ENCODE measurements at places on chromosomes 3 and 15. TPM values are rescaled to one million over a fixed set of nuclear protein-coding genes. Genes with fewer than 3 reads are reported as not detected.
A peak's percentile ranks its signal among the peaks of the same experiment; 100 is the strongest.

DNA sequence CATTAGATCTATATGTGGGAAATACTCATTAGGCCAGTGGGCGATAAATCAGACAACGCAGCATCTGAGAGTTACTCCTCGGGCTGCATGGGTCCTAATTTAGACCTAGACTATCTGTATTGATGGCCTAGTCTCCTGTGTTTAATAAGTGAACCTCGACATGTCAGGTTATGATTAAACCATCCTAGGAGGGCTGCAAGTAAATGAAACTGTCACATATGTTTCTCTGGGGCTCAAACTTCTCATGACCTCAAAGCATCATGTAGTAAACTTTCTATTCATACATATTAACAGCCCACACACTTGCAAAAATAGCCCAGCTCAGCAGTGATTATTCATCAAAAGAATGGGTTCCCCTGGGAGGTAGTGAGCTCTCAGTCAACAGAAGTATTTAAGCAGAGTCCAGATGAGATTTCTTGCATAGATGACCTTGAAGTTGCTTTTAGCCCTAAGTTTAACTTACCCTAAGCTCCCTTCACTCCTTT, 51.6 kb downstream of the RAB11A start:
- DNase-seq: no peak

DNA sequence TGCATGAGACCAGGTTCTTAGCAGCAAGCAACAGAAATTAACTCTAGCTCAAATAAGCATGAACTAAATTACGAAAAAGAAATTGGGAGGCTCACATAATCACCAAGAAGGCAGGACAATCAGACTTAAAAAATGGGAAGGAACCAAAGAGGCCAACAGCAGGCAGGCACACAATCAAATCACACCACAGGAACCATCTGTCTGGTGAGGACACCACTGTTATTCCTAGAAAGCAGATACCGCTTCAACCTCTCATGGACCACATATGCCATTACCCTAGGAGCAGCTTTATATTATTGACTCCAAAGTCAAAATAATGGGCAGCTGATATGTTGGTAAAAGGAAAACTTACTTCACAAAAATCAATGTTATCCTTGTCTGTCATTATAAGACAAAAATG, 51.6 kb downstream of the SUCLG2 start:
- no peak for DNase-seq

DNA sequence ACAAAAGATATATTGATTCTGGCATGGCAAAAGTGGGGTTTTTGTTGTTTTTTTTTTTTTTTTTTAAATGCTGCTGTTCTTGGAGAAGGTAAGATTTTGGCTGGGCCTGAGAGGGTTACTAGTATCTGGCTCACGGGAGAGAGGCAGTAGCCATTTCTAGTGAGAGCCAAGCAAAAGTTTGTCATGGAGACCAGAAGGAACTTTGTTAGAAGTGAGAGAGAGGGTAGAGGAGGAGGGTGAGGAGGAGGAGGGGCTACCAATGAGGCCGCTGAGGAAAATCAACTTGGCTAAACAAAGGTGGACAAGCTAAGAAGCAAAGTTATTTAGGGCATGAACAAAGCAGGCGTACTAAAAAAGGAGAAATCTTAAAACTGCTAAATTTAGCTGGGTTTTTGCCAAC, 48.9 kb upstream of the STRIT1 start:
- no peak for DNase-seq

GRCh38 chr3:185076219-185076618, 76.6 kb downstream of the C3orf70 start:
- no peak for DNase-seq

Gene GRAMD2A
- total RNA-seq: 0.17 TPM

DNA sequence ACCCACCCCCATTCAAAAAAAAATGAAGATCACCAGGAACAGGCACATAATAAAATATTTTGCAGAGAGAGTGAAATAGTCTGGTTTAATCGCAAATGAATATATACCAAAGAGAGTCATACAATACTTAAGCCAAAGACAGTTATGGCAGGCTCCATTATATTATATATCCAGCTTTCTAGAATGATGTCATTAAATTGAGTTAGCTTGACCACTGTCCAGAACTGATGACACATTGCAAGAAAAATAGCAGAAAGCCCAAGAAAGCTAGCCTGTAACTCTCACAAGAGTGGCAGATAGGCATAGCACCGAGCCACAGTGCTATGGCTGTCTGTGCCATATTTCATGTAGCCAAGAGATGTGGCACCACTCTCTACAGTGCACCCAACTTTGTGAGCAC, 231.9 kb upstream of the SEMA6D start:
- no peak for DNase-seq

- no peak for DNase-seq
These were observed 296.1 kb downstream of the LSAMP start for GRCh38 chr3:116148881-116149851.

Gene HIGD1A
- 111 TPM for total RNA-seq

Gene SNAP23
- 56.6 TPM for total RNA-seq

DNA sequence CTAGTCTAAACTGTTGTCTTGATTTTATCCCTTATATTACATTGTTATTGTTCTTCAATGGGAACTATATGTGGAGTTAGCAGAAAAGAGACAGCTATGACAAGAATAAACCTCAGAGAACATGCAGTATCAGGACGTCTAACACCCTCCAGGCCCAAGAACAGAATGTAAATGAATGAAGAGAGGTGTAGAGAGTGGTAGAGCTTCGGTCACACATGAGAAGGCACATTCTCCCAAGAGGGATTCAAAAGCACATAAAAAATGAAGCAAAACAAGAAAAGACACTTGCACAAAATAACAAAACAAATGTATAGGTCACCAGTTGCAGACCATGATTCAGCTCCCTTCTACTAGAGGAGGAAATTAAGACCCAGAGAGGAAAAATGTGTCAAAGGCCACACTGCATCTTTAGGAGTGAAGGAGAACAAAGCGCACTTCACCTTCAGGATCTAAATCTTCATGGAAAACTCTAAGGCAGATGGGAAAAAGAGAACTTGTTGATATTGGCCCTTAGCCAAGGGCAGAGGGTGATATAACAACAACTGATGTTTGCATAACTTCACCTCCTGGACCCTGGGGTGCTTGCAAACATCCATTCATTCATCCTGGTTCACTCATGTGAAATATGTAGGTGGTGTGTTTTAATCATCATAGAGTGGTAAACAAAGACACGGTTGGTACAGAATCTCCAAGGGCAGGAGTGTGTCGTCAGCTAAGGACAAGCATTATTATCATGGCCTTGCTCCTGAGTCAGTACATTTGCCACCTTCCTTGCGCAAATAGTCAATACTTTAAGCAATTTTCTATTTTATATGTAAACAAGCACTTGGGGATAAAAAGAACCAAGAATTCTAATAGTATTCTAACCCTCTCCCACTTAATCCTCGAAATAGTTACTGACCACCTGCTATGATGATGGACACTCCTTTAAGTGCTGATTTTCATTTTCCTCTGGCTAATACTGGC, 8.8 kb downstream of the NEK10 start:
- no peak for DNase-seq

Gene ARPIN
- total RNA-seq: 2.1 TPM

GRCh38 chr3:30112902-30113484, 493.4 kb upstream of the TGFBR2 start:
- no peak for DNase-seq

- no peak for DNase-seq
These were observed 113.6 kb upstream of the ROBO1 start for GRCh38 chr3:79881431-79881830.

DNA sequence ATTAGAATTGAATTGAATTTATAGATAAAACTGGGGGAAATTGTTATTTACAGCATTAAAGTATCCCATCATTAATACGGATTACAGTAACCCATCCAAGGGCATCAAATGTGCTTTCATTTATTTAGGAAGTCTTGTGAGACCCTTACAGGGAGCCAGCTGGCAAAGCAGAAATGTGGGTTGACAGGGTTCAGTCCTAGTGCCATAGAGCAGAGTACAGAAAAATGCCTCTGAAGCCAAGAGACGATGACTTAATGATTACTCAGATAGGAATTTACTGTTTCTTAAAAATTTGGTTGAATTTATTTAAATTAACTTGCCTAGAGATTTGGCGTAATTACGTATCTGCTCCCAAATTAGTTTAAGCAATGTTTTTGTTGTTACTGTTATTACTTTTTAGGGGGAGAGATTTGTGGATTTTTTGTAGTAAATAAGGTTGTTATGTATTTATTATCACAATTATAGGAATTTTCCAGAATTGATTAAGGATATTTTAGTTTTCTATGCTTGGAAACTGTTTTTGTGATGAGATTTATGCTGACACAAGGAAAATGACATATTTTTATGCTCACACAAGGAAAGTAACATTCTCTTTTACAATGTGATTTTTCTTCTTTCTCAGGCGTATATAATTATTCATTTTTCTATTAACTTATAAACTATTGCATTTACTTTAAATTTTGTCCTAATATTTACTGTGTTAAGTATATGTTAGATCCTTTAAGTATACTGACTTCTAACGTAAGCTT, 152.0 kb downstream of the EPHA6 start:
- DNase-seq: no peak

- no peak for DNase-seq
These were observed 8.8 kb downstream of the FYTTD1 start for GRCh38 chr3:197758512-197758911.

GRCh38 chr3:13451301-13451673, 28.8 kb upstream of the HDAC11 start:
- DNase-seq: no peak

Gene CHMP2B
- 31.2 TPM for total RNA-seq

Gene LIPC
- total RNA-seq: not detected

- no peak for DNase-seq
These were observed 12.3 kb upstream of the TLE3 start for GRCh38 chr15:70109978-70110377.

DNA sequence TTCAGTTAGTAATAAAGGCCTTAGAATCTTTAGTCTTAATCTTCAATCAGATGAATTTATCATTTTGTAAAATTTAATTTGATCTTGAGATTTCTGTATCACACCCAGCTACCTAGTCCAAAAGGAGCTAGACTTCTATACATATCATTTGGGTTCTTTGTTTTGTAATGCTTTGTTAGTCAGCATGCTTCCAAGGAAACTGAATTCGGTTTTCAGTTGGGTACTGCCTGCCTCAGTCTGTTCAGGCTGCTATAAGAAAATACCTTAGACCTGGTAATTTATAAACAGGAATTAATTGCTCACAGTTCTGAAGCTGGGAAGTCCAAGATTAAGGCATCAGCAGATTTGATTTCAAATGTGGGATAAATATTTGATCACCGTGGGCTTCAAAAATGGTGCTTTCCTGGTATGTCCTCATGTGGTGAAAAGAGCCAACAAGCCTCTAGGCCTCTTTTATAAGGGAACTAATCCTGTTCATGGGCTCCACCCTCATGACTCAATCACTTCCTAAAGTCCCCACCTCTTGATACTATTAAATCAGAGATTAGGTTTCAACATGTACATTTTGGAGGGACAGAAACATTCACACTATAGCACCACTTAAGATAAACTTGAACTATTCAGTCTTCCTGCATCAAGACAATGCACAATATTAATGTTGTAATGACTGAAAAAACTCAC, 800.7 kb downstream of the NAALADL2 start:
- DNase-seq: no peak

Gene EFL1
- 21.4 TPM for total RNA-seq

GRCh38 chr3:51004235-51004634, 329.5 kb downstream of the DOCK3 start:
- DNase-seq: no peak

GRCh38 chr3:81837071-81837593, 75.7 kb upstream of the GBE1 start:
- DNase-seq: no peak

- DNase-seq: peak; percentile 83
These were observed 79.3 kb upstream of the ALDH1L1 start for GRCh38 chr3:126259411-126260391.

Gene CPNE9
- total RNA-seq: 0.38 TPM

- DNase-seq: no peak
These were observed 115.8 kb downstream of the DUT start for GRCh38 chr15:48447058-48447457.

- no peak for DNase-seq
These were observed 56.7 kb upstream of the MCF2L2 start for GRCh38 chr3:183485093-183485492.

- no peak for DNase-seq
These were observed 3.1 kb downstream of the ATP10A start for GRCh38 chr15:25859838-25860645.

Gene ABI3BP
- not detected for total RNA-seq

Gene MST1
- 11.0 TPM for total RNA-seq

Gene SERPINI2
- total RNA-seq: not detected

DNA sequence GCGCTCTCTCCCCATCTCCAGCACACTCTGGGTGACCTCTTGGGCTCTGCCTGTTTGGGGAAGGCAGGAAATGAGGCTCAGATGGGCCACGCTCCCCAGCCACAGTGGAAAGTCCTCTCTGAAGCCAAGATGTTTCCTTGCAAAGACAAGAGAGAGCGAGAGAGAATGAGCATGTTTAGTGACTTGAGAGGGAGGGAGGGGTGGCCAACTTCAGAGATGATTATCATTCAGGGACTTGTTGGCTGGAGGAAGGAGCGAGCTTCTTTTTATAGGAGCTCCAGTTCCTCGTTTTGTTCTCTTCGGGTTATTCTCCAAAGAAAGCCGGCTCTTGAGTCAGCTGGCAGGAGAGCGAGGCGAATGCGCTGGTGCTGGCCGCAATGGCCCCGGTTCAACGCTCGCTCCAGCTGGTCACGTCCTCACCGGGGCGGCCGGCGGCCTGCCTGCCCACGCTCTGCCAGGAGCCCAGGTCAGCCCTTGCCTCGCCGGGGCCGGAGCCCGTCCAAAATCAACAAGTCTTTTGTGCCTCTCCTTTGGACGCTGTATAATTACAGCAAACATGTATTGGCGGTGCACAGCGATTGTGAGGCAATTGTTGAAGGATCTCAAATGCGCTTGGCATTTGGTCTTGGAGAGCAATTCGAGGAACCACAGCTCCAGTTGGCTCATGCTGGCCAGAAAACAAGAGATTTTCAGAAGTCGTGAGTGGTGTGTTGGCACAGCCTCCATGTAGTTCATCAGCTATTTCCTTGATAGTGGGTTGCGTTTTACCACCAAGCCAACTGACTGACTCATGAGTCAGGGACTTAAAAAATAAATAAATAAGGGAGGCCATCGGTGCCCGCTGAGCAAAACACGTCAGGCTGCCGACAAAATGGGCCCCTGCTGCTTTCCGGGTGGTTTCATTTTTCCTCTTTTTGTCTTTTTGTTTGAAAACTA, 288.6 kb downstream of the UACA start:
- DNase-seq: no peak

Gene TRAT1
- total RNA-seq: not detected

Gene KCNAB1
- 0.42 TPM for total RNA-seq

DNA sequence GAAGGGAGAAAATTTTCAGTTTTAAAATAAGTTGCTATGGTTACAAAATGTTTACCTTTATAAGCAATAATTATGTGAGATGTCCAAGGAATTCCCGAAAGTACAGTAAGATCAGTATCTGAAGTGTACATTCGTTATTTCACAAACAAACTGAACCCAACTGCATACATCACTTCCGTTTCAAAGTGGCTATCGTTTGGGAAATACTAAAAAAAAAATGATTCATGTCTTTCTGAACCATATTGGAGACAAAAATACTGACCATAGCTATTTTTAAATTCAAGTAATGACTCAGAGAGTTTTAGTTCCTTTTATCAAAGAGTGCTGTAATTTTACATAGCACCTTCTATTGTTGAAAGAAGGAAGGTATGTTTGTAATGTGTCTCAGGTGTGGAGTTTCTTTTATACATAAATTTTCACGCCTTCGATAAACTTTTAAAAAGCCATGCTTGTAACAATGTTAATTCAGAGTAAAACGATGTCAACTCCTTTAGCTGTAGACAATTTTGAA, 8.0 kb upstream of the ANKRD28 start:
- no peak for DNase-seq
